ENCODE measurements at places on chromosomes 12 and 14. TPM values are rescaled to one million over a fixed set of nuclear protein-coding genes. Genes with fewer than 3 reads are reported as not detected.

The GPR65 gene
- not detected for total RNA-seq

The MAP1LC3B2 gene
- 0.84 TPM for total RNA-seq

The PLBD2 gene
- 48.0 TPM for total RNA-seq

The TNFAIP2 gene
- total RNA-seq, result 17.8 TPM

The HCAR1 gene
- total RNA-seq, result 0.62 TPM
